ENCODE measurements at places on chromosomes 5 and 9.

DNA sequence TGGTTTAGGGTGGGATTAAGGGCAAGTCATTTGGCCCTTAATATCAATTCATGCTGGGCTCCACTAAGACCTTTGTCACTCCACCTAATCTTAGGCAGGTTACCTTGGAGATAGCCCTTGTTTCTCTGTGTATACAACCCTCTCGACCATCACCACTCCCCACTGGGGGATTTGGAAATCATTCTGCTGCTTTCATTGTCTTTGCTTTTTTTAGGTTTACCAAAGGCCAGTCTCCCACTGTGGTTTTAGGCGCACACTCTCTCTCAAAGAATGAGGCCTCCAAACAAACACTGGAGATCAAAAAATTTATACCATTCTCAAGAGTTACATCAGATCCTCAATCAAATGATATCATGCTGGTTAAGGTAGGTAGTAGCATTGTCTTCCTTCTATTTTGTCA lies 6.2 kb downstream of the GZMK start:
- no peak for DNase-seq

DNA sequence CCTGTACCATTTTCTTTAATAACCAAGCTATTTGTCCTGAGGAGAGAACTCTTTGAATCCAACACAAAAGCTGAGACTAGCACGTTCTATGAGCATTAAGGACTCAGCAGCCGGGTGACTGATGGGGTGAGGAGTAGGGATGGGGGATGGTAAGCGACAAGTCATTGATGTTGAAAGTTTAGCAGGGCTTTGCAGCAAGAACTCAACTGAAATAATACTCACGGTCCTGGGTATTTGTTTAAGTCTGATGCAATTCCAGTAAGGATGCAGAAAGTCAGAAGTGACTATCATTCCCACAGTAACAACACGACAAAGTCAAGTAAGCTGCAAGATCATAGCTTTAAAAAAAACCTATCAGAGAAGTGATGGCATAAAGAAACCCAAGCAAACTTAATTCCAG lies 131.1 kb downstream of the ACTL7B start:
- DNase-seq = no peak

GRCh38 chr5:171748720-171749119 lies 36.9 kb upstream of the SMIM23 start:
- DNase-seq = no peak

GRCh38 chr9:5630081-5630507 lies 1.2 kb downstream of the RIC1 start:
- DNase-seq = no peak

- peak; percentile 70 for DNase-seq
Measured at GRCh38 chr9:112037281-112038016, 137.6 kb downstream of the SUSD1 start.

GRCh38 chr9:12784461-12785259 lies 9.8 kb downstream of the LURAP1L start:
- no peak for DNase-seq

- DNase-seq = no peak
Measured at GRCh38 chr9:73091909-73092308, 59.8 kb upstream of the ANXA1 start.
